Epithelial cell of proximal tubule (primary cell): ENCODE measurements at places on chromosomes 2 and 18.

GRCh38 chr2:113974727-113975126 lies 84.8 kb downstream of the ACTR3 start:
- DNase-seq = no peak

DNA sequence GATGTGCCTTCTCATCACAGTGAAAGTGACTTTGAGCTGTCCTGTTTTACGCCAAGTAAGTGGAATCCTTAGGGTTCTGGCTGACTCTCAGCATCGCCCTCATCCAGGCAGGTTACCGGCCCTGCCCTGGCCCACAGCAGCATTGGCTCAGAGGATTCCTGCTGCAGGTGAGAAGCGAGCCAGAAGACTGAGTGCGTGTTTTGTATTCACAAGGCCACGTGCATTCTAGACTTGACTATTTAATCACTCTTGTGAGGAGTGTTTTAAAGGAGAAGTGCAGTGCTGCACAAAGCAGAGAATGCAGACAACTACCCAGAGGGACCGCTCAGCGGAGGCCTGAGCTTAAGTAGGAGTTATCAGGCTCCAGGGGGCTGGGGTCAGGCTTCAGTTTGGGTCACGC lies 48.3 kb downstream of the LAMA3 start:
- DNase-seq = no peak

GRCh38 chr2:20961858-20962257 lies 82.0 kb downstream of the APOB start:
- DNase-seq = no peak

DNA sequence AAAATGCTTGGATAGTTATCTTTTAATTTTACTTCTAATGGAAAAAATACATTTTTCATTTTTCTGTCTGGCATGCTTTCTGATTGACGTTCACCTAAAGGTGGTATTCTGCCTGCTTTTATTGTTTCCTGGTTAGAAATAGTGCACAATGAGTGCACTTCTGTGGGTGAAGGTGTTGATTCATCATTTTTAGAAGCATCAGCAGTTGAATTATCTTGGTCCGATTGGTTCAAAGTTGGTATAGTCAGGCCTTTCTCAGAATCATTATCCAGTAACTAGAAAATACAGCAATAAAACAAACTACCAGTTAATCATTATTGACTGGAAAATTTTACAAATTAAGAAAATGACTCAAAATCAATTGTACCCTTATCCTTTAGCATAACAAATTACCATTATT lies 84.5 kb downstream of the STRADB start:
- DNase-seq = peak; percentile 26

- no peak for DNase-seq
Measured at GRCh38 chr2:27501042-27501441, 4.4 kb downstream of the GCKR start.

DNA sequence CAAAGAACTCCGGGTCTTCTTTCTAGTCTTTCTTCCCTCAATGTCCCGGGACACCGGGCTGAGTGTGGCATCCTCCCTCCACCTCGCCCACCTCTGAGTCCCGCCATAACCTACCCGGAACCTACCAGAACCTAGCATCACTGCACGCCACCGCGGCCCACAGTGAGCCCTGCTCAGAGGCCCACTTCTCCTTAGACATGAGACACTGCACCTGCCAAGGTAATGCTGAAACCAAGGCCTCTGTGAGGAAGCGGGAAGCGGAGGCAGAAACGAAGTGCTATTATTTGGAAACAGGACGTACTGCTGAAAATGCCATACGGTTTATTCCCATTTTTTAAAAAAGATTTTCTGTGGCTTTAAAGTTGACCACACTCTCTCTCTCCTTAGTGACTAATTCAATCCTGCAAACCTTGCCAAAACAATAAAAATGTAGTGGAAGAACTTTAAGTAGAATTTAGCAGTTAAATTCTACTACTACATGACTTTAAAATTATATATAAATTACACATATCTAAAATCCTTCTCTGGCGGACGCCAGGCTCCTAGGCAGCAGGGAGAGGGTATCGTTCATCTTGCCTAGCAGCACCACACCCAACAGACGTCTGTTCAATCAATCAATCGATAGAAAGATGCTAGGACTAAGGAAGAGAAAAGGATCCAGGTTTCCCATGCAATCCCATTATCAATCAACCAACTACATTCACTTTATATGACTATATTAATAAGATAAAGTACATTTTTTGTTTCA lies 82.0 kb downstream of the ZNF516 start:
- DNase-seq = no peak

- DNase-seq = no peak
Measured at GRCh38 chr2:169354244-169354643, 8.1 kb downstream of the LRP2 start.

GRCh38 chr2:119482481-119483394 lies 41.5 kb downstream of the SCTR start:
- DNase-seq = no peak

- DNase-seq = no peak
Measured at GRCh38 chr18:72160510-72161445, 383.4 kb downstream of the CBLN2 start.

DNA sequence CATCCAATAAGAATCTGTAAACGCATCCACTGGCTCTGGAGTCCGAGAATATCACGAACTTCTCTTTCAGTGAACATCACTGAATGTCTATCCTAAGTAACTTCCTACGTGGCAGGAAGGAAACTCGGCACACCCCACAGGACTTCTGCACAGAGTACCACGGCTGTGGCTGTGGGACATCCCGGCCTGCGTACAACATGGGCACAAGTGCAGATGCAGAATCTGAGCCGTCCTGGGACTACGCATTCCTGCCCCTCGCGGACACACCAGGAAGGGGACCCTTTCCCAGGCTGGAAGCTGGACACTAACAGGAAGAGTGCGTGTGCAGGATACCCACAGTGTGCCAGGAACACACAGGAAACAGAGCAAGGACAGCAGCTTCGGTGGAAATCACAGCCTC lies 60.6 kb downstream of the ZNF516 start:
- no peak for DNase-seq

DNA sequence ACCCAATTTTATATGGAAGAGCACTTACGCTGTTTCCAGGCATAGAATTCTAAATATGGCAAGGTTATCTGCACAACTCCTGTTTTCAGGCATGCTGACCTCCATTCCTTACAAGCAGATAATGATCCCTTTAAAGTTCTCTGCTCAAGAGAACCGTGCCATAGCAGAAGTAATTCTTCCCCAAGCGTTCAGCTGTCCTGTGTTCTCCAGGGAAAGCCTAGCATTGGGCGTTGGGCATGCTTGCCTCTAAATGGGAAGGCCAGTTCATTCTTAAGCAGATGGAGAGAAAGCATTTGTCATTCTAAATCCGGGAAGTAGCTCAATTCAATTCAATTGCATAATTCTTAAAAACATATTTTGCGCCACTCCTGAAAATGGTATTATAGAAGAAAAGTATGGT lies 55.7 kb upstream of the EML4 start:
- no peak for DNase-seq

GRCh38 chr2:108215794-108216211 lies 24.0 kb upstream of the SULT1C3 start:
- peak; percentile 12 for DNase-seq

GRCh38 chr2:215983581-215984351 lies 29.6 kb downstream of the MREG start:
- DNase-seq = no peak

DNA sequence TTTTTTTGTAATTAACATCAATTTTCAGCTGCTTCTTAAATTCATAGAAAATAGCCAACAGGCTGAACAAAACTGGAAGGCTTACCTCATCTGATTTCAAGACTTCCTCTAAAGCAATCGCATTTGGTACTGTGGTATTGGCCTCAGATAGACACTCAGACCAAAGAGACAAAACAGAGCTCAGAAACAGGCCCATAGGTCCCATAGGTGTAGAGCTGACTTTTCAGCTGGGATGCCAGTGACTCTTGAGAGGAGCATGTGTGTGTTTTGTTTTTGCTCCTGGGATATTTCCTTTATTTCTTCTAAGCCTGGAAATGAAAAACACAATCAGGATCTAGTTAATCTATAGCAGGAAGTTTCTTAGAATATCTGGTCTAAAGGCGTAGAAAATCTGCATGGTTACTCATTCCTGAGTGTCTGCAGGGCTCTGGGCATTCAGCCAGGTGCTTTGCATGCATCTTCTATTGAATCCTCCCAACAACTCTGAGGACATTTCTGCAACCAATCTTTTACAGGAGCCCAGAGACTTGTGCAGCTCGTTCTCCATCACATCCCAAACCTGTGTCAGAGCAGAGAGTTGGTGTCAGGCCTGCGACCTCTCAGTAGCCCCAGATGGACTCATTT lies 190.8 kb downstream of the RTP5 start:
- DNase-seq = peak; percentile 63

DNA sequence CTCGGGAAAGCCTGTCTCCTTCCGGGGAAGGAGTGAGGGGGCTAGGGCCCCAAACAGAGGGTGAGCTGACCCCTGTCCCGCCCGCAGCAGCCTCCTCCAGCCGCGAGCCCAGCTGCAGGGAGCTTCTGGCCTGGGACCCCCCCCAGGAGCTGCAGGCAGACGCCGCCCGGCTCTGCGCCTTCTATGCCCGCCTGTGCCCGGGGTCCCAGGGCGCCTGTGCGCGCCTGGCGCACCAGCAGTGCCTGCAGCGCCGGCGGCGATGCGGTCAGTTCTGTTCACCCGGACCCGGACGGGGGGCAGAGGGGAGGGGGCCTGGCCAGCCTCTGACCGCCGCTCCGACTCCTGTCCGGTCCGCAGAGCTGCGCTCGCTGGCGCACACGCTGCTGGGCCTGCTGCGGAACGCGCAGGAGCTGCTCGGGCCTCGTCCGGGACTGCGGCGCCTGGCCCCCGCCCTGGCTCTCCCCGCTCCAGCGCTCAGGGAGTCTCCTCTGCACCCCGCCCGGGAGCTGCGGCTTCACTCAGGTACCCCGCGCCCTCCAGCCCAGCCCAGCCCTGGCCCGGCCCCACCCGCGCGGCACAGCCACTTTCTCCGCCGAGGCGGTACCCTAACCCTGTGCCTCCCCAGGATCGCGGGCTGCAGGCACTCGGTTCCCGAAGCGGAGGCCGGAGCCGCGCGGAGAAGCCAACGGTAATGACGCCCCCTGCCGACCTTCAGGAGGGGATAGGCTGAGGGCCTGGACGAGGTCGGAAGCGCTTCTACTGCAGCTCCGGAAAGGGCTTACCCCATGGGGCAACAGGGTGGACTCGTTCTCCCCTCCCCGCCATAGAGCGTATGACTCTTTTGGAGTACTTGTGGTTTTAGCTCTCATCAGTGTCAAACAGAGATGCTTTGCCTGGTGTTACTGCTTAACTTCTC lies 2.0 kb upstream of the CHRND start:
- no peak for DNase-seq

- no peak for DNase-seq
Measured at GRCh38 chr2:63680455-63680854, 91.7 kb downstream of the MDH1 start.

DNA sequence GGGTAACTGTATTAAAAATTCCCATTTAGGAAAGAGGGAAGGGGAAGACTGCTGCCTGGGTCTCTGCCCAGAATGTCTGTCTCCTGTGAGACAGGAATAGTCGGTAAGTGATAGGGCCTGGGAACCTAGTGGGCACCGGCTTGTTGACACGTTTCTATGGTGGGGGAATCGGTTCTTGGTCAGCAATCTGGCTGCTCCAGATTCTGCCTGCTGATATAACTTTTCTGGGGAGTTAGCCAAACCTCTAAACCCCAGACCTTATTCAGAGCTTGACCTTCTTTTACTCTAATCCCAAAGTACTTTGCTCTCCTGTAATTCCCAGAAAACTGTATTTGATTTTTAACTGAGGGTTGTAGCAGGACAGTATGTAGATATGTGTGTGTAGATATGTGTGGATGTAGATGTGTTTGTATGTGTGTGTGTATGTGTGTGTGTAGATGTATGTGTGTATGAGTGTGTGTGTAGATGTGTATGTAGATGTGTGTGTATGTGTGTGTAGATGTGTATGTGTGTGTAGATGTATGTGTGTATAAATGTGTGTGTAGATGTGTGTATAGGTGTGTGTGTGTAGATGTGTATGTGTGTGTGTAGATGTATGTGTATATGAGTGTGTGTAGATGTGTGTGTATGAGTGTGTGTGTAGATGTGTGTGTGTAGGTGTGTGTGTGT lies 61.8 kb upstream of the TXNDC2 start:
- no peak for DNase-seq

- no peak for DNase-seq
Measured at GRCh38 chr2:26184121-26184520, 11.2 kb downstream of the GAREM2 start.

DNA sequence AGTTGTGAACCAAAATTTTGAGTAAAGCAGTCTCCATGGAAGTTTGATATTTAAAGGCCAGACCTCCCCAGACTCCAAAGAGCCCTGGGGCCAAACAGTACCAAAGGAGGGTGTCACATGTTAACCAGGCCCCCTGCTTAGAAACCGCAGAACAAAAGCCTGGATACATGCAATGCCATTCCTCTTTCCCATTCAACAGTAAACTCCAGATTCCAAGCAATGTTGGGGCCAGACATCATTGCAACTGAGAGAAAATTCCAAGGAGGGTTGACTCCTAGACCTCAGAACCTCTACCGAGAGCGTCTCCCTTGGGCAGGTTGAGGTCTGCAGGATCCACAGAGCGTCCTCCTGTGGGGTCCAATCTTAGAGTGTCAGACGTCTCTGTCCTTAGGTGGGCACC lies 404.4 kb upstream of the SYT4 start:
- no peak for DNase-seq

DNA sequence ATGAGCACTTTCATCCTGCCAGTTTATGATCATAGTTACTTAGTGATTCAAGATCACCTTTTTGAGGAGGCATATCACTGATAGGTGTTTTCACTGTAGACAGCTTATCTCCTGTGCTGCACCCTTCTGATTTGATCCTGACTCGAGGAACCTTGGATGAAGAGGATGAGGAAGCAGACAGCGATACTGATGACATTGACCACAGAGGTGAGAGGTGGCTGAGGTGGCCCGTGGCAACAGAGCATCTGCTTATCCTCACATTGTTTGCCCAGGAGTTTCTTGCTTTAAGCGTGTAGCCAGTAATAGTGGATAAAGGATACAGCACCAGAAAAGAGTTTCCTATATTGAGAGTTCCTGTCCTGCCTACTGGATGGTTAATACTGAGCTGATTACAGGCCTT lies 15.7 kb downstream of the SUPT7L start:
- DNase-seq = no peak

DNA sequence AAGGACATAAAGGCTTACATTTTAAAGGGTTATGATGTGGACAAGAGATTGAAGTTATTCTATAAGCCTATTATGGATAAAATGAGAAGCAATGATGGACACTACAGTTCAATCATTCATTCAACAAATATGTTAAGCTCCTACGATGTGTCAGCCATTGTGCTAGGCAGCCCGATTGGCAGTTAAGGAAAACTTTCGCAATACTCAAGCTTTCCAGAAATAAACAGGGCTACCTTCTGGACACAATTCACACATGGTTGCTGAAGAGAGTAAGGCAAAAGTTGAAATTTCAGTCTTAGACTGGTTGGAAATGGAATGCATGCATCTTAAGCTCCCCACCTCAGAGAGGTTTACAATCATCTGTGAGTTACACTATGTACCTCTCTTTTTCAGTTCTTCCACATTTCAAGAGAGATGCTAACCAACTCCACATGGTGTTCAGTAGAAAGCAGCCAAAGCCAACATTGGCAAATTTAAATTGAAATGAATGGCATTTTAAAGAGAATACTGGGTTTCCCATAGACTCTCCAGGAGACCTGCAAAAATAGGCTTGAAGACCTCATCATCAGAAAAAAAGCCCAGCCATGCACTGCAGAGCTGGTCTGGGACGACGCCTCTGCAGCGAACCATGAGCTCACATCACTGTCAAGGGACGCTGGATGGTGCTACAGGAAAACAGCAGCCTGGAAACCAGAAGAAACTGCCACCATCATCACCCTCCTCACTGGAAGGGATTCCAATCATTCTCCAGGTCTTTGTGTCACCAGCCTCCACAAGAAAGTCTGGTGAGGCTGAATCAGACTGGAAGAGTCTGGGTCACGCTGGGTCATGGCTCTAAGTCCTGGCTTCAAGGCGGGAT lies 276.3 kb downstream of the AFF3 start:
- DNase-seq = no peak
